ENCODE measurements at places on chromosomes 7 and 10.

GRCh38 chr7:31020161-31020560 lies 31.9 kb upstream of the ADCYAP1R1 start:
- no peak for DNase-seq

DNA sequence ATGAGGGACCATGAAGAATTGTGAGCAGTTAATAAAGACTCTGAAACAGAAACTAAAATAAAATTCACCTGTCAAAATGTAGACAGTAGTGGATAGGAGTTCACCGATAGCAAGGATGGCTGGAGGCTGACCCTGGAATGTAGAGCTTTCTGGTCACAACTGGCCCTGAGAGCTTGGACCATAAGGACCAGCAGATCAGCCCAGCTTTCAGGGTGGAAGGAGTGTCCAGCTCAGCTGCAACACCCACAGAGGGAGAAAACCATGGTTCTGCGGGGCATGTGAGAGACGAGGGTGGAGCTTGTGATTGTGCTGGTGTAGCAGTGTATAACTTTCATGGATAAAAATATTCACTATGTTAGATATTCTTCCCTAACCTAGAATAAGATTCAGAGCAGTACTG lies 199.9 kb downstream of the KCND2 start:
- DNase-seq: no peak

GRCh38 chr7:134823400-134823799 lies 44.0 kb downstream of the CALD1 start:
- DNase-seq: no peak

DNA sequence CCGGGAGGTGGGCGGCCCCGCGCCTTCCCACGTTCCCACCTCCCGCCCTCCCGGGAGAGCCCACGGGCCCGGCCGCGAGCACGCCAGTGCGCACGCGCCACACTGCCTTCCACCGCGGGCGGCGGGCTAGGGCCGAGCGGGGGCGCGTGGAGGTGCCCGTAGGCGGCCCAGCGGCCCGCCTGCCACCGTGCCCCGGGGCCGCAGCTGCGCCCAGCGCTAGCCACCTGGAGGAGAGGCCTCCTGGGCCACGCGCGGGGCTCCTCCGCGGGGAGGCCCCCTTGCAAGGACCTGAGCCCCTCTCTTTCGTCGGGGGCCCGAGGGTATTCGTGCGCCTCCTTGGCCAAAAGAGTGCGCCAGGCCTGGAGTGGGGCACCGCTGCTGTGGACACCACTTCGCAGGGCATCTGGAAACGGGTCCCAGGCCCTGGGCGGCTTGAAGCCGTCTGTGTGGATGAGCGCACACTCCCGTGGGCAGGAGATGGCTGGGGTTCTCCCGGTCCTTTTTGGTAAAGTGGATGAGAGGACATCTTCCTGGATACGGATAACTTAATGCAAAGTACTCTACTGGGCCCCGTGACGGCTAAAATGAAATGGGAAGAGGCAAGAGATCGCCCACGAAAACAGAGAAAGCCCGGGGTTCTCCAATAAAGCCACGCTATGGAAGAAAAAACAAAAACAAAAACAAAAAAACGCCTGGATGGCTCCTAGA lies 9.0 kb upstream of the EBF3 start:
- DNase-seq: no peak

DNA sequence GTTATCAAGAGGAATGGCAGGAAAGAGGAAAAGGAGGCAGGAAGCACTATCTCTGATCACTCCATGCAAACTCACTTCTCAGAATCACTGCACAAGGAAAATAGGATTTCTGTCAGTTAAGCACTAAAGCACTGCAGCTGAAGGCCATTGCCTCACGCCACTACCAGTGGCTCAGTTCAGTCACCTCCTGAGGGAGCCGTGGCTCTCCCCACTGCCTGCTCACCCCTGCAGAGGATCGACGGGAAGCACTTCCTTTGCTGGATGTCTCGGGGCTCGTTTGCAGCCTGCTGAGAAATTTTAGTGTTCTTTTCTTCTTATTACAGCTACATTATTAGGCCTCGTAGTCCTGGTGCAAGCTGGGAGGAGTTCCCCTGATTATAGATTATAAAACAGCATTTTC lies 90.1 kb upstream of the ADCY1 start:
- no peak for DNase-seq

DNA sequence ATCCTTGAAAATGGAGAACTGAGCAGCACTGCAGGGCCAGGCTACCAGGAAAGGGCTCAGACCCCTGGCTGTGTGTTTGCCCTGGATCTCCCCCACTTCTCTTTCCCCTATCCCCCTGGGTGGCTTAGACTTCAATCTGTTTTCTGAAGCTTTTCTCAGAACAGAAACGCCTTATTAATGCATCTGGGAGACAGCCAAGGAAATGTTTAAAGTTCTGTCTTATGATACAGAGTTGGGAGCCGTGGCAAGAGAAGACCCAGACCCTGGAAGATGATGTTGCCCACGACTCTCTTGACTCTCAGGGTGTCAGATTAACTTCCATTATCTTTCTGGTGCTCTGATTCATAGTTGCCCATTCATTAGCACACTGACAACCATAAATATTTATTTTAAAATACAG lies 107.1 kb downstream of the EBLN1 start:
- DNase-seq: no peak

GRCh38 chr10:95988702-95989101 lies 54.7 kb upstream of the CCNJ start:
- DNase-seq: no peak

- DNase-seq: no peak
These were observed 9.8 kb upstream of the SEMA3D start for GRCh38 chr7:85196696-85197095.

- DNase-seq: no peak
These were observed 147.1 kb downstream of the LYZL1 start for GRCh38 chr10:29435809-29436501.

GRCh38 chr7:81416659-81417058 lies 353.2 kb downstream of the HGF start:
- no peak for DNase-seq

DNA sequence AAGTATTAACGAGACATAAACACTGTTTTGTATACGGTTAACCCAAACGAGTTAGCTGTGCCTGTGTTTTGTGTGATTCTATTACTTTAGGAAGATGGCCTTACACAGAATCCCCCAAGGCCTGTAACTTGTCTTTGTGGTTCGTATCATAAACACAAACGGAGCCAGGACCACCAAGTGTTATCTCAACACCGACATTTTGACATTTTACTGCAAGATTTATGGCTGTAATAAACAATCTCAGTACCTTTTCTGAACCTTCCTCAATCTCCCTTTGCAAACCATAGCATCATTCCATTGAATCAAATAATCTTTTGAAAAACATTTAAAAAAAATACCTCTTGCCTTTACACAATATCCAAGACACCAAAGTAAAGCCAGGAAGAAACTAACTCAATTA lies 2.4 kb upstream of the HOXA4 start:
- DNase-seq: no peak

DNA sequence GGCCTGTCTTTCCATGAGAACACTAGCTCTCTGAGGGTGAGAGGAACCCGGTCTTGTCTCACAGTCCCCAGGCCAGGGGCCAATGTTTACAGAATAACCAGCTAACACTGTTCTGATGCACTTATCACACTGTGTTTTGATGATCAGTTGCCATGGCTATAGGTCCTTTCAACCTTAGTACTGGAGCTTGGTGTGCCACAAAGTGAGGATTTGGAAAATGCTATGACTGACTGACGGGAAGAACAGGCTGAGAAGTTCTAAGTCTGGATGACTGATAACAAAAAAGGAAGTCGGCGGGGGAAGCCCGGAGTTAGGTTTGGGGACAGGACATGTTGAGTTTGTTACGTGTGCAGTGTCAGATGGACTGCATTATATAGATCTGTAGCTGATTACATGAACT lies 141.8 kb downstream of the CTTNBP2 start:
- DNase-seq: no peak

DNA sequence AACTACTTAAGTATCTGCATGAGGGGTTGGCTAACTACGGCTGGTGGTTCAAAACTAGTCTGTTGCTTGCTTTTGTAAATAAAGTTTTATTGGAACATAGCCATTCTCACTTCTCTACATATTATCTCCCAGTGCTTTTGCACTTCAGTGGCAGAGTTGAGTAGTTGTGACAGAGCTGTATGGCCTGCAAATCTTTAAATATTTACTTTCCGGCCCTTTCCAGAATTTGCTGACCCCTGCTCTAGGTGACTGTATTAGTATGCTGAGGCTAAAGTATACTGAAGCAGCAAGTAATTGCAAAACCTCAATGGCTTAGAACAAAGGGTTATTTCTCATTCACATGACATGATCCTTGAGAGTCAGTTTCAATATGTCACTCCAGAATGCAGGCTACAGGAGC lies 78.3 kb downstream of the OTUD1 start:
- no peak for DNase-seq

GRCh38 chr10:91683975-91684374 lies 51.1 kb upstream of the PPP1R3C start:
- no peak for DNase-seq

DNA sequence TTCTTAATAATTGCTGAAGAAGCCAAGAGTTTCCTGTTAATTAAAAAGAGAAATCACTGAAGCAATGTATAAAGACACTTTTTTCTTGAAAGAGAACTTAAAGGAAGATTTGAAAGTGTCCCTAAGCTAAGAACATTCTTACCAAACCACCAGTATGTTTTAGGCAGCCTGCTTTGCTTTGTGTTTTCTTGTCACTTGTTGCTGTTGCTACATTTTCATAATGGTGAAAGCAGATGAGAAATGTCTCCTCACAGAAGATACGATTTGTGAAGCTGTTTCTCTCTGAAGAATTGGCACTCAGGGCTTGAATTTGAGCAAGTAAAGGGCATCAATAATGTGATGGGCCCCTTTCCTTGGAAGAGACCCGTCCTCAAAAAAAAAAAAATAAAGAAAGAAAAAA lies 30.9 kb downstream of the TCF7L2 start:
- DNase-seq: no peak

- no peak for DNase-seq
These were observed 34.7 kb downstream of the A1CF start for GRCh38 chr10:50850578-50851230.

- no peak for DNase-seq
These were observed 20.1 kb downstream of the RUNDC3B start for GRCh38 chr7:87648316-87648715.

DNA sequence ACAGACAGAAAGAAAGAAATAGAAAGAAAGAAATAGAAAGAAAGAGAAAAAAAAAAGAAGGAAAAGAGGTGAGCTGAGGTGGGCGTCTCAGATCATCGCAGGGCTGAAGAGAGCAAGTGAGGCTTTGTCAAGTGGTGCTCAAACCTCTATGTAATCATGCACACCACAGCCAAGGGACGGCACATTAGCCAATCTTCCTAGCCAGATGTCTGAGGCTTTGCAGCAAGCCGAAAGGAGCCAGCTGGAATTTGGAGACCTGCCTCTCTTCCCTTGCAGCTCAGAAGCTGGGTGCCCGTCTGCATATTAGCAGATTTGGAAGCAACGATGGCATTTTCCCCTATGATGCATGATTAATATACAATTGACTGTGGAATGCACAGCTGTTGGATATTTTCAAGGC lies 52.5 kb downstream of the ADRA2A start:
- no peak for DNase-seq

DNA sequence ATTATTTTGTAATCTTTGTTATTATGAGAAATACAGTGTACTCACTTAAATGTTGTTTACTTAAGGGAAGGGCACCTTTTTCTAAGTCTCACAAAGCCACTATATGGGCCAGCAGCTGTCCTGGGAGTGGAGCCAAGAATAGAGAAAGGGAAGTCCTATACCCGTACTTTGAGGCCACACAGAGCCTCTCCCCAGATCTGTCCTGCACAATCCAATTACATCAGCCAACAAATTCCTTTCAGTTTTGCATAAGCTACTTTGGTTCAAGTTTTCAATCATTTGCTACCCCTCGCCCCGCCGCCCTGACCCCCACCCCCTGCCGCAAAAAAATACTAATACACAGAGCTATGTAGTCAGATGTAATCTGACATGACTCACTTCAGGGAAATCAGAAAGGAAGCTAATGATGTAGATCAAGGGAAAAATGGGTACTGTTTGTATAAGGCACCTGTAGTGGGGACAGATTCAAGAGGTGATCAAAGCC lies 297.4 kb upstream of the NEBL start:
- no peak for DNase-seq

GRCh38 chr10:116868722-116869121 lies 19.4 kb downstream of the ENO4 start:
- no peak for DNase-seq

- DNase-seq: no peak
These were observed 57.7 kb downstream of the PRTFDC1 start for GRCh38 chr10:24894728-24895127.

All from cortex of kidney (tissue), 1 donor.